ENCODE measurements at places on chromosomes 5 and 9. TPM values are rescaled to one million over a fixed set of nuclear protein-coding genes. Genes with fewer than 3 reads are reported as not detected.

The MBLAC2 gene
- 4.7 TPM for total RNA-seq

The SMC2 gene
- total RNA-seq = 22.0 TPM

The UNC13B gene
- 35.0 TPM for total RNA-seq

The ADCY2 gene
- not detected for total RNA-seq

The ELOVL7 gene
- 2.5 TPM for total RNA-seq

The SLC36A2 gene
- not detected for total RNA-seq

The LCP2 gene
- 9.4 TPM for total RNA-seq

The SEMA5A gene
- 0.13 TPM for total RNA-seq

Data from mammary microvascular endothelial cell (primary cell).